ENCODE measurements at places on chromosomes 7 and 10.

DNA sequence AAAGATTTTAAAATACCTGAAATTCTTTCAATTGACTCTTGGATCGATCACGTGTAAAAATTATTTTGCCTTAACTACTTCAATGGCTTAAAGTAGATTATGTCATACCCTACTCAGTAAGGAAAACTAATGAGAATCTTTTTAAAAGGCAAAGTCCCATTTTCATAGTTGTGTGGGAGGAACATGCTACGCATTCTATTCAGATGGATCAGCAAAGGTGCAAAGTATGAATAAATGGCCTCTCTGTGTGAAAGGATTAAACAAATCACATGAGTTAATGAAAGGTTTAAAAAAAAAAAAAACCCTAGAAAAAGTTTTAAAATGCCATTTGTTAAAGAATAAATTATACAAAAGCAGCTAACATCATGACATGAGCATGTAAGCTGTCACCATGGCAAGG lies 77.1 kb downstream of the ENO4 start:
- DNase-seq: no peak

DNA sequence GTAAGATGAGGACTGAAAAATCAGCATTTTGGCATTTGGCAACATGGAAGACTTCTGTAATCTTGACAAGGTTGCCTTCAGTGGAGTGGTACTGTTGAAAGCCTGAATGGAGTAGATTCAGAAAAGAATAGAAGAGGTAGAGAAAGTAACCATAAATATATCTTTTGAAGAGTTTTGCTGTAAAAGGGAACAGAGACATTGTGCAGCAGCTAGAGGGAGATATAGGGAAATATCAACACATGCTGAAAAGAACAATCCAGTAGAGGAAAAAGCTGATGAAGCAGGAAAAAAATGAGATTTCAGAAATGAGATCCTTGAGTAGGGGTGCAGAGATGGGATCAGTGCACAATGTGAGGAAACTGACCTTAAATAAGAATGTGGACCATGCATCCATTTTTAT lies 60.0 kb downstream of the RAPGEF5 start:
- no peak for DNase-seq

DNA sequence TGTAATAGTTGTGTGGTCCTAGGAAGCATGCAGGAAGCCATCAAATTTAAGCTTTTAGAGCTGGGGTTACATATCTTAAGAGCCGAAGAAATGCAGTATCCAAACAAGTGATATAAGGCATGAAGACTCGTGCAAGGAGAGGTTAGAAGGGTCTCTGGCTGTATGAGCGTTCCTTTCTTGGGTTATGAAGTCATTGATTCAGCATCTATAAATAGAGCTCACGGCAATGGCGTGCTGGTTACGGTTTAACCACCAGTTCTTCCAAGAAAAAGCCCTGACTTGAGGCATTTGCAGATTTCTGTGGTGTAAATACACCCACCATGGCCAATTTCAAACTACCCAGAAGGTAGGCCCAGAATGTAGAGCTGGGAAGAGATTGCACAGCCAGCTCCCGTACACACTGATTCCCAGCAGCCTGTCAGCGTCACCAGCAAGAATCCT lies 72.0 kb upstream of the KAT6B start:
- peak; percentile 63 for DNase-seq

GRCh38 chr7:141864765-141865447 lies 23.6 kb upstream of the PRSS37 start:
- no peak for DNase-seq

All from EH (cell line).